Hematopoietic multipotent progenitor cell treated with erythropoietin and hydrocortisone succinate and interleukin-3 and kit ligand, for 17 days (in vitro differentiated cells): ENCODE measurements at places on chromosomes 2 and 18.
A peak's percentile ranks its signal among the peaks of the same experiment; 100 is the strongest.

- DNase-seq, result no peak
Measured at GRCh38 chr2:120870467-120870788, 134.8 kb downstream of the GLI2 start.

GRCh38 chr2:71884303-71885042 lies 263.2 kb downstream of the CYP26B1 start:
- peak; percentile 76 for DNase-seq

DNA sequence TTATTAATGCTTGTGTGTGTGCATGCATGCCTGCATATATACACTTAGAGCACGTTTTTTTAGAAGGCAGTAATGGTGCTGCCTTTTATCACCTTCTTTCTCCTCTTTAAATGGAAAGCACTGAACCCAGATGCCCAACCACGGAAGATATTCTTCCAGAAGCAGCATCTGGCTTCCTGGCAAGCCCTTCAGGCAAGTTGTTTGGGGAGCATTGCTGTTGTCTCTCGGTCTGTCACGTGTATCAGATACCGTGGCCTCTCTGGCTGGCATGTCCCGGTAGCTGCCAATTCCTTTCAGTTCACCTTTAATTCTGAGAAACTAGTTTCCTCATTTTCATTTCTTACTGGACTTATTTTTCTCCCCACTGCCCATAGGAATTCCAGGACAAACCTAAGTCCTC lies 587.8 kb downstream of the ARHGAP15 start:
- no peak for DNase-seq

DNA sequence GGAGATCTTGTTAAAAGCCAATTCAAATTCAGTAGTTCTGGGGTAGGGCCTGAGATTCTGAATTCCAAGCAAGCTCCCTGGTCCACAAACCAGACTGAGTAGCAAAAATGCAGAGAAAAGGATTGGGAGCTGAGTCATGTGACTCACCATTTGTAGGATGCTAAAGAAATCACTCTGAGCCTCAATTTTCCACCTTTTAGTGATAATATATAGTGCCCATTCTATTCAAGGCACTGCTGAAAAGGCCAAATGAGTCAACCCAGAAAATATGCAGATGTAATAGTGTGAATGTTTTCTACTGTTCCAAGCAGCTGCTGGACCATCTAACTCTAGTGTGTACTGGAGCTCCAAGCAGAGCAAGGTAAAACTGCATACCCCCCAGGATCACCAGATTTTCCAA lies 47.2 kb downstream of the SLC14A2 start:
- DNase-seq, result no peak

DNA sequence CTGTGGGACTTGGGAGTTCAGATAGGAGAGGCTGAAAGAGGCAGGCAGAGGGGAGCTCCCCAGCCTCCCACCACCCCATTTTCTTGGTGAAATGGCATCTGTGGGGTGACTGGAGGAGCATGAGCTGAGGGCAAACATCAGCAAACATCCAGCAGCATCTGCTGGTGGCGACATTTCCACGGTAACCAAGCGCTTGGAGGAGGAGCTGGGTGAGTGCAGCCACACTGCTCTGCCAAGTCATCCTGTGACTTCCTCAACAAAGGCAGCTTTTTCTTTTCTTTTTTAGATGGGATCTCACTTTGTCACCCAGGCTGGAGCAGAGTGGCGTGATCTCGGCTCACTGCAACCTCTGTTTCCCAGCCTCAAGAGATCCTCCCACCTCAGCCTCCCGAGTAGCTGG lies 5.6 kb downstream of the TXNL4A start:
- no peak for DNase-seq

- no peak for DNase-seq
Measured at GRCh38 chr2:595141-595815, 81.9 kb downstream of the TMEM18 start.

DNA sequence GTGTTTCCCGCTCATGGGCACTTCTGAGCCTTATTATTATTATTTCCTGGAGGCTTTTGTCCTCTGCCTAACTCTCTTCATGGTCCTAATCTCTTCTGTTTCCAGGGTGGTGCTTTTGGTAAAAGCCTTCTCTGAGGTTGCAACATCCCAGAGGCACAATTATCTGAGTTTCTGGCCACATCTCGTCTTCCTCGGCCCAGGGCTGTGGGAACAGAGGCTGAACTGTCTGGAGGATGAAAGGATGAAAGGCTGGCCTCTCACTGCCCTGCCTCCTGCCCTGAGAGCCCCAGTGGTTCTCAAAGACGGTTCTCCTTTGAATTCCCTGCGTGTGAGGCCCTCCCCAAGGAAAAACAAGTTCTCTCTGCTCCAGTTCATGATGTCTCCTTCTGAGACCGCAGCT lies 13.8 kb downstream of the GYPC start:
- DNase-seq, result peak; percentile 18

GRCh38 chr18:44392933-44393332 lies 287.8 kb upstream of the SETBP1 start:
- no peak for DNase-seq

DNA sequence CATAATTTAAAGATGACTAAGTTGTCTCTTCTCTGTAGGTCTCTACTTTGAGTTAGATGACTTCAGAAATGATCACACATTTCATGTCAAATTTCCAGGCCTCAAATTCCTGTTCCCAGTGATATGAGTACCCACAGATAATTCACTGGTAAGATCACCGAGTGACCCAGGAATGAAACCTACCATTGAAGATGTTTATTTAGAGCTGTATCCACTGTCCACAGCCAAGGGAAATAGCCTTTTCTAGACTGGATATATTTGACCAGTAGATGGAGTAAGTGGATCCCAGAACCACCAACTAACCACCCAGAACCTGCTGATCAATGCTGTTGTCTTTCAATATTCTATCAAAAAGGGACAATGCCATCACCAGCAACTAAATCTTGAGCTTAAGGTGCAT lies 238.8 kb downstream of the SLC8A1 start:
- DNase-seq, result no peak

DNA sequence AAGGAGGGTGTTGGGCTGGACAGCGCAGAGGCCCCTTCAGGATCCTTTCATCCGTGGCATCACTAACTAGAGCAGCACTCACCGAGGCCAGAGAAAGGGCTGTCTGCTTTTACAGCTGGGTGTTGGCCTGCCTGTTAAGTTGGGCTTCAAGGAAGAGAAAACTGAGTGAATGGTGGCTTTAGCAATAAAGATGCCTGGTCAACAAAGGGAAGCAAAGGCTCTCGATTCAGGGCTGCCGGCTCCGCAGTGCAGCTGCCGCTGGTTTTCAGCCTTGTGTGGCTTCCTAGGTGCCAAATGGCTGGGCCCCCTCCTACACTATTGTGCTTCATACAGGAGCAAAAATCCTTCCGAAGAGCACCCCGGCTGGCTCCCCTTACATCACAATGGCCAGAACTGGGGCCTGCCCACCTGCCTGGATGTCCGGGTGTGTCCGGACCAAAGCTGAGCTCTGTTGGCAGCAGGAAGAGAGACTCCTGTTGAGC lies 61.0 kb upstream of the GPR45 start:
- DNase-seq, result no peak

DNA sequence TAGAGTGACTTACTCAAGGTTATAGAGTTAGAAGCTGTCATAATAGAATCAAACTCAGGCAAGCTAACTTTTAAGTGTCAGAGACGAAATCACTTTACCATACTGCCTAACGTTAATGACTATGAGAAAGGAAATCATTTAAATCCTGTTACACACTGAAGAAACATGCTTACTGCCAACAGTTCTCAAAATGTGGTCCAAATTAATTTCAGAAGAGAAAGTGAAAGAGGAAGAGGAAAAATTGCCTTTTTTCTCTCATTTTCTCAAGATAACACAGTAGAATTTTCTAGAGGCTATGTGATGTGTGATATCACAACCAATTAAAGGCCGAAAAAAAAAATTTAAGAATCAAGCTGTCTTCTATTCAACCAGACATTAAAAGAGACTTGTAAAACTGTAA lies 1362.7 kb upstream of the CHAC2 start:
- DNase-seq, result no peak

DNA sequence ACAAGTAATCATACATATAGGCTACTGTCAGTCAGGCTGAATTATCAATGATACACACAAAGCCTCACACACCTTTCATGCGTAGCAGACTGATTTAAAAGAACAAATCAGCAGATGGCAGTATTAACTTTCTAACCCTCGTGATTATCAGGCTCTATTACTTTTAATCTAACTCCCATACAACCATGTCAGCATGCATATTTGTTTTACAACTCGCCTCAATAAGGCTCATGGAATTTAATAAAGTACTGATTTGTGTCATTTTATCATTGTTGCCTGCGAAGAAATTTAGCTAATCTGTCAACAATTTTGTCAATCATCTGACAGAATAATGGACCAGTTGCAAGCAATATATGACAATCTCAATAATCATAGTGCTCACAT lies 82.8 kb downstream of the SLC25A12 start:
- peak; percentile 38 for DNase-seq

- no peak for DNase-seq
Measured at GRCh38 chr2:58131191-58132011, 84.8 kb downstream of the VRK2 start.

GRCh38 chr18:45202061-45202460 lies 413.2 kb upstream of the SLC14A2 start:
- no peak for DNase-seq

GRCh38 chr18:23126376-23127056 lies 8.8 kb upstream of the CABLES1 start:
- DNase-seq, result no peak

DNA sequence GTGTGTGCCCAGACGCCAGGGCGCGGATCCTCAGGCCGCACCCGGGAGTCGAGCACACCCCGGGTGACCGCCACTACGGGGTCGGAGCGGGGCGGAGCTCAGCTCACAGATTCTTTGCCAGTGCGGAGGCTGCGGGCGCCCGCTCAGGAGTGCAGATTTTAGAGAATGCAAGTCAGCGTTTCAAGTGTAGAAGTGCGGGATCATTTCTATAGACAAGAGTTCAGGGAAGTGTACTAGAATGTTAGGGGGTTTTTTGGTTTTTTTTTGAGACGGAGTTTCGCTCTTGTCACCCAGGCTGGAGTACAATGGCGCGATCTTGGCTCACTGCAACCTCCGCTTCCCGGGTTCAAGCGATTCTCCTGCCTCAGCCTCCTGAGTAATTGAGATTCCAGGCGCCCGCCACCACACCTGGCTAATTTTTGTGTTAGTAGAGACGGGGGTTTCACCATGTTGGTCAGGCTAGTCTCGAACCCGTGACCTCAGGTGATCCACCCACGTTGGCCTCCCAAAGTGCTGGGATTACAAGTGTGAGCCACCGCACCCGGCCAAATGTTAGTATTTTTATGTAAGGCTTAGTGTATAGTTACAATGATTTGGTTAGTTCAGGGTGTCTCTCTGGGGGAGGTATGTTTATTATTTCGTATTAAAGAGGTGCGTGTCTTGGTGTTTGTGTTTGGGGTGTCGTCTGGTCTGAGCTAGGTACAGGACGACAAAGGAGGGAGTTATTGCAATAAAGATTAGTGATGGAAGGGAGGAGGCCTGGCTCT lies 619 bp upstream of the FAM168B start:
- DNase-seq, result peak; percentile 24

DNA sequence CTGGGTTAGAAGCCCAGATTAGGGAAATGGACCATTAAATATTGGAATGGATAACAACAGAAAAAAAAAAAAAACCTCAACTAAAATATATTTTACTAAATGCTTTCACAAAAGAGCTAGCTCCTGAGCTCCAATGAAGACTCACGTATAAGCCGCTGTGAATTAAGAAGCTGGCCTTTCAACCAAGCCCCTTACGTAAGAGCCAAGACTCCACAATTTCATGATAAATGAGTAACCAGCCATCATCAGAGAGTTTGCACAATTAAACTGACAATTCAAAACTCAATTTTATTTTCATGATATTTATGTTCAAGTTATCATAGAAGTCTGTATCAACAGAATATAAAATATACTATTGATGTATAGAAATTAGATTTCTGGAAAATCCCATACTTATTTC lies 70.7 kb upstream of the HNRNPA3 start:
- no peak for DNase-seq

GRCh38 chr2:83081826-83082690 lies 1377.0 kb downstream of the SUCLG1 start:
- no peak for DNase-seq

GRCh38 chr18:30971338-30971956 lies 71.1 kb downstream of the DSC3 start:
- DNase-seq, result peak; percentile 19

DNA sequence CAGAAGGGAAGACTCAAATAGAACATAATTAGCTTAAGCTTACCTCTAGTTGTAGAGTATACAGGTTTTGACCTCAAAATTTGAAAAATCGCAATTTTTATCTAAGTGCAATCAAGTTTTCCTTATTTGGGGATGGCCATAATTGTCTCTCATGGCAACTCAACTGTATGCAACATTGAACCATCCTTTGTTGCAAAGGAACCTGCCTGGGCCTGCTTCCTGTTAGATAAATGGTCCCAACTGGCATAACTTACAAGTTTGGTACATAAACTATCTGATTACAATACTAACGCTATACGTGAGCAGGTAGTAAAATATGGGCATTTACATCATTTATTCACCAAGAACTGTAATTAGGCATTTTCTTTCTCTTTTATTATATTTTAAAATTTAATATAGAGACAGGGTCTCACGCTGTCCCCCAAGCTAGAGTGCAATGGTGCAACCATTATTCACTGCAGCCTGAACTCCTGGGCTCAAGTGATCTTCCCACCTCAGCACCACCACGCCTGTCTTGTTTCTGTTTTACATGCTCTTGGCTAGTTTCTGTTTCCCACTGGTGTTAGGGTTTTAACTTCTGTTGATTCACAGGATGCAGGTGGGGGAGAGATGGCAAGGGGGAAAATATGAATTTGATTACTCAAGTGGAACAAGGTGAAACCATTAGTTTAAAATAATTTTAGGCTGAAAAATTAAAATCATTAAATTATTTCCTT lies 55.3 kb upstream of the B3GNT2 start:
- DNase-seq, result no peak

DNA sequence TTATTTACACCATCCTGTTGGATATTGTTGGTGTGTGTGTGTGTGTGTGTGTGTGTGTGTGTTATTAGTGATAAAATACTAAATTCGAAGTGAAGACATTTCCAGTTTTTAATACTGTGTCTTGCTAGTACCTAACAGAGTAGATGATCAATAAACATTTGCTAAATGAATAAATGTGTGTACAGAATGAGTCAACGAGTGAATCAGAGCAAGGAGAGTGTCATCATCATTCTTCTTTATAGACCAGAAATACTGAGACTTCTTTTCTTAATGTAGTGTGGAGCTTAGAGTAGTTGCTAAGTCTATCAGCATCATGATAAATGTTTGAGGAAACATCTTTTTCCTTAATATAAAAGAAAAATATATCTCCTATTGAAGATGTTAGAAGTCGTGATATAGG lies 169.7 kb upstream of the SATB2 start:
- no peak for DNase-seq

GRCh38 chr2:137938204-137938603 lies 26.1 kb upstream of the HNMT start:
- no peak for DNase-seq

- DNase-seq, result no peak
Measured at GRCh38 chr2:215668378-215668775, 232.5 kb upstream of the FN1 start.

DNA sequence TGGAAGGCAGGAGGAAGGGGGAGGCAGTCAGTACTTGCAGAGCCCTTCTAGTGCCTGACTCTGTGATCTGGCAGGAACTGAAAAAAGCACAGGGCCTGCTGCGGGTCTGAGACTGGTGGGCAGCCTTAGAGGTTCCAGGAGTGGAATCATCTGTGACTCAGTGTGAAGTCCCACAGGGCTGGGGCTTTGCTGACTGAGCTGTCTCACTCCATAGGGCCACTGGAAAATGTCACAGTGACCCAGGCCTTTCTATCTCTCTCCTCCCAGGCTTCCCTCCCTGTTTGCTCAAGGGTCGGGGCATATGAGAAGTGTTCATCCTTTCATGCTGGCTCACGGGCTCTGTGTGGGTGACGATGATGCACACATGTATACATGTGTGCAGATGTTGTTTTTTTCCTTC lies 47.1 kb upstream of the ZFP36L2 start:
- DNase-seq, result no peak
